ENCODE measurements at places on chromosomes 11 and 22.

GRCh38 chr11:2725368-2726300 lies 25.8 kb upstream of the KCNQ1OT1 start:
- no peak for DNase-seq

DNA sequence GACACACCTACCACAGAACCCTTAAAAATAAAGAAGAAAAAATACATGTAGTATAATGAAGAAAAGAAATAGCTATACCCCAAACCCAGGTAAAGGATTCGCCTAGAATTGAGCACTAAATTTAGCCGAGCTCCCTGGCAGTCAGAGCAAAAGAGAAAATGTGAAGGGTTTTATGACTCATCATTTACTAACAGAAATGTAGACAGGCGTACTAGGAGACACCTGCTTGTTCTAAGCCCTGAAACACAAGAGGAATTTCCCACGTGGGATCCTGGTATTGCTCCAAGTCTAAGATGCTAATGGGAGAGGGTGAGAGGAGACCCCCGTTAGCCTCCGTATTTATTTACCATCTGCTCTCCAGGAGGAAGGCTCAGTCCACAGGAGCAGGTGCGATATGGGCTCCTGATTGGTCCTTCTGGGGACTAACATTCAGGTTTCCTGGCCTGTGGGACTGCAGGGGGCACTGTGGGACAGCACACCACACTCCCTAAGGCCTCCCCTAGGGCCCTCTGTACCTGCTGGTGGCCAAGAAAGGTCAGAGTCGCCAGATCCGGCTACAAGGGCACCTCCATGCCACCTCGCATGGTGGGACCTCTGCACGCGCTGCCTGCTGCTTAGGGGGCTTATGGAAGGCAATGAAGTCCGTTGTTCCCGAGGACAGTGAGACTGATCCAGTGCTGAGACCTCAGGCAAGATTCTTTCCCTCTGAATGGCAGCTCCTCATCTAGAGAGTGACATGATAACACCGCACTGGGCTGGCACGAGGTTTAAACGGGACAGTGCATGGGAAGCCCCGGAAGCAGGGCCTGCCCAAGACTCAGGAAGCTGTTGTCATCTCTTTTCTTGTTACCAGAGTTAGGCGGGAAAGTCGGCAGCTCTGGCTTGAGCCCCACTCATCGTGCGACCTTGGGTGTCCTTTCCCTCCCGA lies 25.8 kb downstream of the KCNC1 start:
- no peak for DNase-seq

- no peak for DNase-seq
Observed at GRCh38 chr11:23840872-23841271, 656.0 kb upstream of the LUZP2 start.

DNA sequence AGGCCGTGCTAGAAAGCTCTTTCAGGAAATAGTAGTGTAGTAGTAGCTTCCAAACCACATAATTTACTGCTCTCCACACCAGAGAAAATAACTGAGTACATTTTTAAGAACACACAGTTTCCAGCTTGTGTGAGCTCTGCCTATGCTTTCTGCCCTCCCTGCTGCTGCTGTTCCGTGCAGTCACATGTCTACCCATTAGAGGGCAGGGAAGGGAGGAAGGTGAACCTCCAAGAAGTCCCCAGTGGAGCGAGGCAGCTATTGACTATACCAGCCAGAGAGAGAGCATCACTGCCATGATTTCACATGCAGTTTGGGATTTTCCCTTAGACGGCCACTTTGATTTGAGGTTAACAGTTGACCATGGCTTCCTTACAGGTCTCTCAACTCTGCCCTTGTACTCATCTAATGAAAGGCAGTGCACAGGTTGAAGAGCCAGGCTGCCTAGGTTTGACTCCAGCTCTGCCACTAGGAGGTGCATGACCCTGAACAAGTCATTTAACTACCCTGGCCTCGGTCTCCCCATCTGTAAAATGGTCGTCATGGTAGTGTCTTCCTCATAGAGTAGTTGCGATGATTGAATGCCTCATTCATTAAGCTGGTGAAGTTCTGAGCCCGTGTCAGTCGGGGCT lies 19.7 kb upstream of the CTTN start:
- DNase-seq: no peak

DNA sequence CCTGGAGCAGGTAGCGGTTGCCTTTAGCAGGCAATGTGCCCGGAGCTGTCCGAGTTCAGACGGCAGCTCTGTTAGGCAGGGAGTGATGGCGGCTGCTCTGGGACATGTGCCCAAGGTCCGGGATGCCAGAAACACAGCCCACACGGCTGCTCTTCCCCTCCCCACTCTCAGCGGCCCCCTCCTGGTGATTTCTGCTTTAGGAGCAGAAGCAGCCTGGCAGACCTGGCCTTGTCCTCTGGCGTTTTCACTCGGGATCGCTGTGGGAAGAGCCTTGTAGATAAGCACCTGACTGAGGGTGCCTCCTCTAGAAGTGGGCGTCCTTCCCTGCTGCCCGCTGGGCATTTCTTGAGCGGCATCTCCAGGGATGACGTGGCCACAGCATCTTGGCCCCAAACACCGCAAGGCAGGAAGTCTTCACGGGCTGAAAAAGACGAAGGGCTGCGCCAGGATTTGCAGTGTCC lies 392.2 kb downstream of the TBC1D22A start:
- no peak for DNase-seq
